Activated T-helper 1 cell treated with anti-CD3 and anti-CD28 coated beads, Interleukin-12 subunit alpha, Interleukin-12 subunit beta, Interleukin-2, Interleukin-4 antibody, amounts not matched to agents 30 ng/mL and 10 ng/mL and 1 ng/mL, durations not matched to agents 14 hours and 24 hours and 36 hours (primary cell): ENCODE measurements at places on chromosomes 5 and 9. TPM values are rescaled to one million over a fixed set of nuclear protein-coding genes. Genes with fewer than 3 reads are reported as not detected.
A peak's percentile ranks its signal among the peaks of the same experiment; 100 is the strongest.

The ZNF483 gene
- total RNA-seq: 2.4 and 3.5 TPM in 2 replicates

The FCN2 gene
- not detected in 2 replicates for total RNA-seq

The OR1J2 gene
- not detected in 2 replicates for total RNA-seq

The EQTN gene
- total RNA-seq: not detected in 2 replicates

The NMUR2 gene
- total RNA-seq: not detected in 2 replicates

The QRFP gene
- total RNA-seq: not detected in 2 replicates

DNA sequence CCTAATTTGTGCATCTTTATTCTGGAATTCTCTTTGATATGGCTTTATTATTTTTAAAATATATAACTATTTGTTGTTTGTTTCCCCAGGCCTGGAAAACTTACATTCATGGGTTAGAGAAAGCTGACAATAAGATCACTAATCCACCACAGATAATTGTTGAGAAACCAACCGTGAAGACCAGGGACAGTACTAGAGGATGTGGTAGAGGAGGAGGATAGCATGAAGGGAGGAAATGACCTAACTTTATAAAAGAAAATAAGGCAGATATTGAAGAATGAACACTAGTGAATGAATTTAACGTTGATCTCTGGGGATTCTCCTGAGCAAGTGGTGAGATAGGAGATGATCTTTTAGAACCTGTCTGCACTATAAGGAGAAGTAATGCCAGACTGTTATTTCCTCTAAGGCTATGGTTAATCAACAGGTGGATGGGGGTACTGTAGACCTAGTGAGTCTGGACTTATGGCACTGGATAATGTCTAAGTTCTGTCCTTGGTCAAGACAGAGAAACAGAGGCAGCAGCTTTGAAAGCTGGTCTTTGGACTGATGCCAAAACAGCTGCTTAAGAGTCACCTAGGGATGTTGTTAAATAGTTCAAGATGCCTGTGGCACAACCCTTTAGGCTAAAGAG lies 52.4 kb downstream of the NREP start:
- H3K36me3 ChIP-seq: no peaks in the 10 kb centered on the region
- H3K27ac ChIP-seq: no peak overlapping the region
- H3K27me3 ChIP-seq: peaks cover 2% of the 10 kb centered on the region
- no peak overlapping the region for H3K4me3 ChIP-seq

DNA sequence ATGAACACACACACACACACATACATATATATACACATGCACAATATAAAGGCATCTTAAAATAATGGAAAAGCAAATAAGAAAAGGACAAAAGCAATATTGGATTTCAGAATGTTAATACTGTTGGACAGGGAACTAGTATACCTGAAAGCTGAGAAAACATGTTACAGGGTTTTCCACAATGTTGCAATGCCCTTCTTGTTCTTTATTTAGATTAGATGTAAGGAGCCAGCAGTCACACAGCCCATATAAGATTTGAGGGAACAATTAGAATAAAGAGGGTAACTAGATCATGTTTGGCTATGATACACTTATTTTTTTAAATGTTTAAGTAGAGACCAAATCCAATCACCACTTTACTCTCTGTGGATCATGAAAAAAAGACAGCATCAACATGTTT lies 61.7 kb downstream of the SH3TC2 start:
- H3K27ac ChIP-seq: no peak overlapping the region
- peaks cover 10% of the 10 kb centered on the region for H3K27me3 ChIP-seq
- H3K4me1 ChIP-seq: peaks cover 7% of the 10 kb centered on the region
- no peaks in the 10 kb centered on the region for H3K36me3 ChIP-seq
- DNase-seq: no peak

- H3K4me1 ChIP-seq: no peaks in the 10 kb centered on the region
- no peaks in the 10 kb centered on the region for H3K36me3 ChIP-seq
- H3K27ac ChIP-seq: no peak overlapping the region
- no peak for DNase-seq
- H3K27me3 ChIP-seq: peaks cover 3% of the 10 kb centered on the region
Measured at GRCh38 chr9:105216440-105217178, 27.8 kb upstream of the SLC44A1 start.

GRCh38 chr9:136046554-136046920 lies 48.6 kb downstream of the NACC2 start:
- no peaks in the 10 kb centered on the region for H3K27me3 ChIP-seq
- no peaks in the 10 kb centered on the region for H3K4me1 ChIP-seq
- no peak overlapping the region for H3K4me3 ChIP-seq
- H3K27ac ChIP-seq: no peak overlapping the region
- no peak for DNase-seq

DNA sequence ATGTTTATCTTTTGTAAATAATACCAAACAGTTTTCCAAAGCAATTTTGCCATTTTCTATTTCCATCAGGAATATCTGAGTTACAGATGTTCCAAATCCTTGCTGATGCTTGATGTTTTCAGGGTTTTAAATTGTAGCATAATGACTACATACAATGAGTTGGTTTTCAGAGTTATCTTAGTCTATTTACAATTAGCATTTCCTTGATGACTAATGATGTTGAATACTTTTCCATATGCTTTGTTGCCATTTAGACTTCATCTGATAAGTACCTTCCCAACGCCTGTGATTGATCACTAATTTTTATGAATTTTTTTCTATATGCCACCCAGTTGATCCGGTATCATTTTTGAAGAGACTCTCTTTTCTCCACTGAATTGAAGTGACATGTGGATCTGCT lies 102.3 kb downstream of the SLC25A46 start:
- no peak overlapping the region for H3K4me3 ChIP-seq
- H3K4me1 ChIP-seq: no peaks in the 10 kb centered on the region
- no peaks in the 10 kb centered on the region for H3K27me3 ChIP-seq

GRCh38 chr9:19649336-19650041 lies 139.3 kb downstream of the SLC24A2 start:
- H3K27me3 ChIP-seq: no peaks in the 10 kb centered on the region
- no peak for DNase-seq
- no peaks in the 10 kb centered on the region for H3K4me1 ChIP-seq

DNA sequence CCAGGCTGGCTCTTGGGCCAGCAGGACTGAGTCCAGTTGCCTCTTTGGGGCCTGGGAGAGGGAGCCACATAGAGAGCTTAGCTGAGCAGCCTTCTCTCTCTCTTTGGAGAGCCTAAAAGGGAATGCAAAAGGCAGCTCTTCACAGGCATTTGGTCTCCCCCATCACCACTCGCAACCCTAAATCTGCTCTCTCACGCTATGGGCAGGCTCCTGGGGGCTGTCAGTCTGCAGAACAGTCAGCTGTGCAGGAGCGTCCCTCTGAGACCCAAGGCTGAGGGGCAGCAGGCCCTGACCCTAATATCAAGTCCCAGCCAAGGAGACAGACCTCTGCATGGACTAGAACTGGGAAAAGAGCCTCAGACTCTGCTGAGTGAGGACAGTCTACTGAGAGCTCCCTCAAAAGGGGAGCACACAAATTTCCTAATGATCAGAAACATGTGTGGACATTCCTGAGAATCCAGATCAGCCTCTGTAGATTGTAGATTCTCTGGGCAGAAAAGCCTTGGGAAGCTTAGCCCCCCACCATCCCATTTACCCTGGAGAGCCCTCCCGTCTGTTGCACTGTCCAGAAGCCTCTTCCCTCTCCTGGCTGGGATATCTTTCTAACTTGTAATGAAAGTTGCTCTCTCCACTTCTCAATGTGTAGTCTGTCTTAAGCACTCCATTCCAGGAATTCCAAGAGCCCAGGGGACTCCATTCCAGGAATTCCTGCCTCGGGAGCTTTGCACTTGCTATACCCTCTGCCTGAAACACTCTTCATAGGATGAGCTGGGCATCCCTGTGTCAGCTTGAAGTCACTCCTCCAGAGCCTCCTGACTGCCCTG lies 79.4 kb downstream of the FAM114A2 start:
- no peaks in the 10 kb centered on the region for H3K36me3 ChIP-seq
- H3K4me1 ChIP-seq: no peaks in the 10 kb centered on the region
- H3K27me3 ChIP-seq: peaks cover 16% of the 10 kb centered on the region
- H3K27ac ChIP-seq: no peak overlapping the region
- DNase-seq: no peak

- no peaks in the 10 kb centered on the region for H3K4me1 ChIP-seq
- no peak overlapping the region for H3K27ac ChIP-seq
- no peaks in the 10 kb centered on the region for H3K36me3 ChIP-seq
- H3K4me3 ChIP-seq: peak overlapping the region; percentile 33
- no peak for DNase-seq
Measured at GRCh38 chr5:1652873-1653697, 129.3 kb upstream of the LPCAT1 start.

DNA sequence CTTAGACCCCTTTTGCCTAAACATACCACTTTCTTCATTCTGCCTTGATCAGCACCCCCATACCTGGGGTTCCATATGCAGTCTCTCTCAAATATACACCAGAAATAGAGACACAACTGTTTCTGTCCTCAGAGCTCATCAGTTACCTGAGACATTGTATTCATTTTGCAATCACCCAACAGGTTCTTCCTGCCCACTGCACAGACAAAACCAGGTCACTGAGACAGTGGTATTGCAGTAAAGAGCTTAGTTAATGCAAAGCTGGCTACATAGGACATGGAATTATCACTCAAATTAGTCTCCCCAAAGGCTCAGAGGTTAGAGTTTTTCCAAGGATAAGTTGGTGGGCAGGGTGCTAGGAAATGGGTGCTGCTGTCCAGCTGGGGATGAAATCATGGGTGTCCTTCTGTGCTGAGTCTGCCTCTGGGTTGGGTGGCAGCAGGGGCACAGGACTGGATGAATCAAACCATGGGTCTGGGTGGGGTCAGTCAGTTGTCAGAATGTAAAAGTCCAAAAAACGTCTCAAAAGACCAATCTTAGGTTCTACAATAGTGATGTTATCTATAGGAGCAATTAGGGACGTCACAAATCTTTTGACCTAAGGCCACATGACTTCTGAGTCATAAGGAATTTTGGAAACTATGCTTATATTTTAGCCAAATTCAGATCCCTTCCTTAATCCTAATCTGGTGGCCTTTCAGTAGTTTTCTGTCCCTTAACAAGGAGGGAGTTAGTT lies 41.0 kb downstream of the KCNV2 start:
- peaks cover 9% of the 10 kb centered on the region for H3K4me1 ChIP-seq
- no peaks in the 10 kb centered on the region for H3K27me3 ChIP-seq
- H3K36me3 ChIP-seq: peaks cover 22% of the 10 kb centered on the region
- H3K27ac ChIP-seq: peak overlapping the region; percentile 66

DNA sequence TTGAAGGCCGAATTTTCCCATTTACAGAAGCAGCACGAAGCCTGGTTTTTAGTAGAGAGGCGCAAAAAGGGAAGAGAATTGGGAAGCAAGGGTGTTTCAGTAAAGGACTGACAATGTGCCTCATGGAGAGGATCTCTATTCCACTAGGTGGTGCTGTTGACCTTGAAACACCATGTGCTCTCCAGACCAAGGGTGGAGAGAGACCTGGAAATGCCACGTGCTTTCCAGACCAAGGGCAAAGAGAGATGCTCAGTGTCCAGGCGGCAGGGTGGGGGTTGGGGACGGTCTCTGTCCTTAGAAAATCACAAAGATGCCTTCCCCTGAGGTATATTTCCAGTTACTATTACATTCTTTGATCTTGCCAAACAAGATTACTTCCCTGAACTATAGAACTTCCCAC lies 425.3 kb downstream of the CSNK1G3 start:
- no peaks in the 10 kb centered on the region for H3K27me3 ChIP-seq
- no peak overlapping the region for H3K4me3 ChIP-seq
- H3K36me3 ChIP-seq: no peaks in the 10 kb centered on the region
- H3K4me1 ChIP-seq: no peaks in the 10 kb centered on the region
